OCI-M1 (cell line): ENCODE measurements at places on chromosomes 1 and 21.

- no peak for DNase-seq
Measured at GRCh38 chr1:181086926-181087325, 1.6 kb upstream of the IER5 start.

DNA sequence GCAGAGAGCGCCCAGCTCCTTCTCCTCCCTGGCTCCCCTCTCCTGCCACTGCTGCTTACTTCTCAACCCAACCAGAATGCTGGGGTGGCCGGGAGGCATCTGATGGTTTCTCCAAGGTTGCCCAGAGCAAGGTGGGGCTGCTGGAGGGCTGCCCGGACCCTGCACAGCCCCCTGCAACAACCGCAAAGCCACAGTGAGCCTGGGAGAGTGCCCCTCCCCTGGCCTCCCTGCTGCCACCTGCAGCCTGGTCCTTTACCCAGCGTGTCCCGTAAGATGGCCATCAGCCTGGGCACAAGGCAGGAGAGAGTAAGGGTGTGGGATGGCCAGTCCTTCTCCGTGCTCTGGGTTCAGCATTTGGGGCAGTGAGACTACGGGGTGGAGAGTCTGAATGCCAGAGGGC is 17.0 kb downstream of the MX2 start:
- DNase-seq = no peak

GRCh38 chr1:218735436-218736032 is 390.4 kb downstream of the TGFB2 start:
- DNase-seq = no peak

DNA sequence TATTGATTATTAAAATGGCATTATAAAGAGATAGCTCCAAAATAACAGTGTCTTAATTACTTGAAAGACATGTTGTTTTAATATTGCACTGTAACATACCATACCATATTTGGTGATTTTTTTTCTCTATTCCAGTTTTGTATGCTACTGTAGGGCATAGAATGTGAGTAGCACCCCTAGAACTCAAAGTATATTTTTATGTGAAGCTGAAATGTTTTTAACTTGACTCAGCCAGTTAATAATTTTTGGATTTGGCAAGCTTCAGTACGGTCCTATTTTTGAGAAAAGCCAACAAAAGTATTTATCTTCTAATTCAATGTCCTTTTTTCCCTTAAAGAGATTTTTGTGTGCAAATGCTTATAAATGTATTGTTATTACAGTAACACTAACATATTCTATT is 593.8 kb downstream of the USP25 start:
- DNase-seq = no peak

DNA sequence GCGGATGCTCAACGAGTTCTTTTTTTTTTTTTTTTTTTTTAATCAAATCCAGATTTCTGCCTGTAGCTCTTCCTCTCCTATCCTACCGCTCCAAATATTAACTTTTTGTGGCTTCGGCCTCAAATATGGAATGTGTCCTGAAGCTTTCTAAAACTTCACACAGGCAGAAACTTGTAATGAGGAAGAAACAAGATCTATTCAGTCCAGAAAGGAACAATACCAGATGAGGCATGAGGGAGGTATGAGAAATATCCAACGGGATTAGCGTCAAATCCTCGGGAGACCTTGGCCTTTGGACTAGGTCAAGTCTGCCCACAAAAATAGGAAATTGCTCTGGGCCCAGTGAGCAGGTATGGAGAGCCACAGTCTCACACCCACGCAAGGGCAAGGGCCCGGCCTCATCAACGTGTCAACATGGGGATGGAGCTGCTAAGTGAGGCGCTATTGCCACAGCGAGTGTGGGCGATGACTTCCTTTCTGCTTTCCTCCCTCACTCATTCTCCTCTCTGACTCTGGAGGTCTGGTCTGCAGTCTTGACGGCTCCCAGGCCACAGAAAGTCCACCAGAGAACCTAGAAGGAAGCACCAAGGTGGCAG is 66.6 kb downstream of the BCAR3 start:
- DNase-seq = no peak

GRCh38 chr1:39657402-39657801 is 14.5 kb downstream of the NT5C1A start:
- no peak for DNase-seq

DNA sequence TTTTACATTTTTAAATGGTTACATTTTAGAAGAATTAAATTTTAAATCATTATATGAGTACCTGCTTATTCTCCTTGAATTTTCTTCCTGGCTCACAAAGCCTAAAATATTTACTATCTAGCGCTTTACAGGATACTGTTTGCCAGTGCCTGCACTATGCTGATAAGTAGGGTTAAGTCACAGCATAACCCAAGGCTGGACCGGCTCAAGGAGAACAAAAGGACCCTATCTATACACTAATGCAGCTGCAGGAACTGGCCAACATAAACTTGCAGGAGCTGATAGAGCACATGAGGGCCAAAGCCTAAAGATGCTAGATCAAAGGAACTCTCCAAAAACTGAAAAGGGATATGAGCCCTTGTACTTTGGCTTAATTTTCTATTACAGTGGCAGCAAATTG is 1086.9 kb upstream of the TMPRSS15 start:
- peak; percentile 90 for DNase-seq

GRCh38 chr1:6888268-6888667 is 103.0 kb downstream of the CAMTA1 start:
- no peak for DNase-seq

DNA sequence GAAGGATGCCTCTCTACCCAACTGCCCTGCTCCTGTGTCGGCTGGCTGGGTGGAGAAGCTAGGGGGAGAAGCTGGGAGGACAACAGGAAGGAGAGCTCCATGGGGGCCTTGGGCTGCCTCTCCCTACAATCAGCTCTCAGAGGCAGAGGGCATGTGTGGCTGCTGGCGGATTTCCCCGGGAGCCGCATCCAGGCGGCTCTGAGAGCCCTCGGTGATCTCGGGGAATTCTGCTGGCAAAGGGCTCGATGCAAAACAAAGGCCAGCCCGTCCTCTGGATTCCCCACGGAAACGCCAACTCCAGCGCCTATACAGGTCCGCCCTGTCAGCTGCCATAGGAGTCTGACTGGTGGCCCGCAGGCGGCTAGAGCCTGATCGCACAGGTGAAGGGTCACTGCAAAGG is 26.4 kb upstream of the EVA1B start:
- DNase-seq = no peak

GRCh38 chr1:186575348-186575747 is 104.9 kb downstream of the PTGS2 start:
- no peak for DNase-seq

- no peak for DNase-seq
Measured at GRCh38 chr1:231776010-231776756, 149.6 kb downstream of the DISC1 start.

DNA sequence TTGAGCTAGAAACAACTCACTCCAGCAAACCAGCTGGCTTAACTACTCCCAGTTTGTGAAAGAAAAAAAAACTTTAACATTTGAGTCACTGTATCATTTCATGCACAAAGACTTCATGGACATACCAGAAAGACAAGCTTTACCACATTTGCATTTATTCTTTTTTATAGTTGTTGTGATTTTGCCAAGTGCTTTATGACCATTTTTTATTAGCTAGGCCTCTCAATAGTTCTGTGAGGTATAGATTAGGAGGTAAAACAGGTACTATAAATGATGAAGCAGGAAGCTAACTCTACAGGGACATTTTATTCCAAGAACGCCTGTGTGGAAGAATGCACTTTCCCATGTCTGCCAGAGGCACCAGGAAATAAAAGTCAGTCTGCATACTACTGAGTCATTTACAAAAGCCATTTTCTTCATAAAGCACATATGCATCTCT is 8.2 kb upstream of the DENND1B start:
- DNase-seq = no peak

GRCh38 chr1:160731990-160732389 is 7.1 kb upstream of the SLAMF7 start:
- DNase-seq = no peak

GRCh38 chr1:22383526-22384294 is 67.9 kb upstream of the ZBTB40 start:
- DNase-seq = no peak

GRCh38 chr1:86581231-86581630 is 34.4 kb downstream of the CLCA4 start:
- no peak for DNase-seq

DNA sequence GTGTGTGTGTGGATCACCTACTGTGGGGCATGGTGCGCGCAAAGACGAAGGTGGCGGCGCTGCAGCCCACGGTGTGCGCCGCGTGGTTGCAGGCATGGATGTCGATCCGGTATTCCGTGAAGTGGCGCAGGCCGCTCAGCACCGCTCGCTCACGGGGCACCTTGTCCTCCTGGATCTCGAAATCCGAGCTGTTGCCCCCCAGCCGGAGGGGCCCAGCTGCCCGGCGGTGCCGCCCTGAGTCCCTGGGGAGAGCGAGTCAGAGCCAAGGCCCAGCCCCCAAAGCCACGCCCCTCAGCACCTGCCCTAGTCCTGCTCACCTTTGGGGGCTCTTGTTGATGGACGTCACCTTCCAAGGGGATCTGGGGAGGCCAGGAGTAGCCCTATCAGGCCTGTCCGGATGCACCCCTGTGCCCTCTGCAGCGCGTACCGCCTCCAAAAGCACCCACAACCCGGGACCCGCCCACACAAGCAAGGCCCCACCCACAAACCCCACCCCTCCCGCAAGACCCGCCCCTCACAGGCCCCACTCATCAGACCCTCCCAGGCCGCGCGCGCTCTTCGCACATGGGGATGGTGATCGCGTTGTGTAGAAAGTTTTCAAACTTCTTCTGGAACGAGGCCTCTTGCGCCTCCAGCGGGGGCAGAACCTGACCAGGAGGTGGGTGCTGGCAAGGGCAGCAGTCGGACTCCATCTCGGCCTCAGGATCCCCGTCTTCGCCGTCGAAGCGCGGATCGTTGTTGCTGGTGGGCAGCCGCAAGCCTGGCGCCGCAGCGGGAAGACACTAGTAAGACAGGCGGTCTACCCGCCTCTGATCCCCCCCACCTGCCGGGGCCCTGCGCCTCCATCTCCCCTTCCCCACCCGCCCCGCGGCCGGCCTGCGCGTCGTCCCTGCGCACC is 13.6 kb downstream of the INSRR start:
- no peak for DNase-seq

DNA sequence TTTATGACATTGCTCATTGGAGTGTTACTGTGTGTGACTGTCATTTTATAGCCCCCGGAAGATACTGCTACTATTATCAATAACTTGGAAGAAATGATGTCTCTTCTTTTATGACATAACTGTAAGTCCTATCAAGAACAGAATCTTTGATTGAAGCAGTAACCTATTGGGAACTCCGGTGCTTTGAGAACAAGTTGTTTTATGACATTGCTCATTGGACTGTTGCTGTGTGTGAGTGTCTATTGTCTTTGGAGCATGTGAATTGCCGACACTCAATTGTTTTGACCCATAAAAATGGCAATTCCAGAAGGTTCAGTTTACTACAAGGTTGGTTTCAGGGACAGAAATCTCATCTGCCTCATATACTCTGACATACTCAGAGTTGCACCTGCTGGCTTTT is 8.0 kb downstream of the KCNK1 start:
- DNase-seq = no peak

- DNase-seq = peak; percentile 67
Measured at GRCh38 chr1:32201011-32201855, 838 bp downstream of the CCDC28B start.

GRCh38 chr1:233730809-233731208 is 116.9 kb downstream of the KCNK1 start:
- DNase-seq = no peak

DNA sequence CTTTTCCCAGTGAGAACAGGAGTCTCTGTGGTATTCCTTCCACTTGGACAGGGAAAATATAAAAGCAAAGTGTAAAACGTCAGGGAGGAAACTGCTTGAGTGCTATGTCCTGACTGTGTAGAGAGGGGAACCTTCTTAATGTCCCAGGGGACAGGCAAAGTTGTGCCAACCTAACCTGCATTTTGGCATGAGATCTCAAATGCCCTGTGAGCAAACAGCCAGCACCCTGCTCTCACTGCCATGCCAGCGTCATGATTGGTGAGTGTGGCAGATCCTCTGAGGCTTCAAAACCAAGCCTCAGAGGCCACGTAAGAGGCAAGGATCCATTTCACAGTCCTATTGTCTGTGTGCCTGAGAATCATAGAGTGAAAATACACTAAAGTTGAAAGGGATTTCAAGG is 49.7 kb upstream of the RAP1A start:
- DNase-seq = no peak

DNA sequence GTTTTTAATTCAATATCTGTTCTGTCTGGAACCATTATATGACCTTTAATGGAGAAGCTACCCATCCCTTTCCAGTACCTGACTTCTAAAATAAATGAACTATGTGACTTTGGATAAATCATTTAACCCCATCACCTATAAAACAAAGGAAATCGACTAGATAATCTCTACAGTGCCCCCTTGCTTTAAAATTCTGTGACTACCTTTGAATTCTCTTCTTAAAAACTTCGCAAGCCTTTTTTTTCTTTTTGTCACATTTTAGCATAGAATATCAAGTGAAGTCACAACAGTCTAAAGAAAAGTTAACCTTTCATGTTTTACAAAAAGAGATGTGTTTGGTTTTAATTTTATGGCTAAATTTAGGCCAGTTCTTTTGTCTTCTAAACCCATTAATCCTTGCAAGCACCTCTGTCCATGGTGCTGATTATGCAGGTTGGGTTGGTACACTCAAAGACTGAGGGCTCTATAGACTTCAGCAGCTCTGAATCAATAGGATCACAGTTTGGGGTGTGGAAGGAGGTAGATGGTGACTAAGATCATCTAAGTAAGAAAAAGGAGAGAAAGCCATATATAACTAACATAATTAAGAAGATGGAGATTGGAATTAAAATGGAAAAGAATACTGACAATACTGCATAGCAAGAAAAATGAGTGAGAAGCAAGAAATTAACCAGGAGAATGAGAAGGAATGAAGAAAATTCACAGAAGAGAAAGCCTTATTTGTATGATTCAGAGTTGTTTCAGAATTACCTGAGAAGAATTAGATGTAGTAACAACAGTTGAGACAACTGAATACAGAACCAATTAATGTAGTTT is 59.2 kb downstream of the TBX15 start:
- DNase-seq = peak; percentile 68

- DNase-seq = no peak
Measured at GRCh38 chr1:75083848-75084514, 50.2 kb upstream of the LHX8 start.

GRCh38 chr1:66176832-66177231 is 357.1 kb upstream of the SGIP1 start:
- DNase-seq = no peak

- no peak for DNase-seq
Measured at GRCh38 chr1:3857791-3858129, 484 bp downstream of the DFFB start.
